Left lobe of liver (tissue), 2 donors: ENCODE measurements at places on chromosomes 3 and 15. TPM values are rescaled to one million over a fixed set of nuclear protein-coding genes. Genes with fewer than 3 reads are reported as not detected.

DNA sequence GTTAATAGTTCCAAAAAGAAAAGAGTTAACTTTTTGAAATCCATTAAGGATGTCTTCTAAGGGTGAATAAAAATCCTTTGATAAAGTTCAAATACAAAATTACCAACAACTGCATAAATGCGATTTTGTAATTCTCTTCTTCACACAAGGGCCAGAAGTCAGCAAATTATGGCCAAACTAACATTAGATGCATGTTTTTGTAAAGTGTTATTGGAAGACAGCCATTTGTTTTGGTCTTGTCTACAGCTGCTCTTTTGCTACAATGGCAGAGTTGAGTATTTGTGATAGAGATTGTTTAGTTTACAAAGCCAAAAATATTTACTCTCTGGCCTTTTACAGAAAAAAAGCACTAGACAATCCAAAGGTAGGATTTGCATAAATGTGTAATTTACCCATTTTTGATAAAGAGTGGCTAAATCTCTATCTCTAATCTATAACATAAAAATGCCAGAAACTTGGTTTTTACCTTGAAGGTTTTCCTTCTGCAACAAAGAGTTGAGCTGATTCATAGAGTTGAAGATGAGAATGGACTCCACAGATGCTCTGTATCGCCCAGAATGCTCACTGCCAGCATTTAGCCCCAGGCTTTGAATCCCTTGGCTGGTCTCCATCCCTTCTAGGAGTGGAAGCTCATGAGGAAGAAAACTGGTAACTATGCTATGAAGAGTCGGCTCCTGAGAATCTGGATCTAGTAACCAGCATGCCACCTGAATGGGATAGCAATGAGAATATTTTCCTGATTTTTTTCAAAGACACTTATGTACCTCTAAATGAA is 64.5 kb downstream of the POLQ start:
- DNase-seq = no peak

GRCh38 chr15:68363353-68363752 is 68.6 kb downstream of the ITGA11 start:
- no peak for DNase-seq

DNA sequence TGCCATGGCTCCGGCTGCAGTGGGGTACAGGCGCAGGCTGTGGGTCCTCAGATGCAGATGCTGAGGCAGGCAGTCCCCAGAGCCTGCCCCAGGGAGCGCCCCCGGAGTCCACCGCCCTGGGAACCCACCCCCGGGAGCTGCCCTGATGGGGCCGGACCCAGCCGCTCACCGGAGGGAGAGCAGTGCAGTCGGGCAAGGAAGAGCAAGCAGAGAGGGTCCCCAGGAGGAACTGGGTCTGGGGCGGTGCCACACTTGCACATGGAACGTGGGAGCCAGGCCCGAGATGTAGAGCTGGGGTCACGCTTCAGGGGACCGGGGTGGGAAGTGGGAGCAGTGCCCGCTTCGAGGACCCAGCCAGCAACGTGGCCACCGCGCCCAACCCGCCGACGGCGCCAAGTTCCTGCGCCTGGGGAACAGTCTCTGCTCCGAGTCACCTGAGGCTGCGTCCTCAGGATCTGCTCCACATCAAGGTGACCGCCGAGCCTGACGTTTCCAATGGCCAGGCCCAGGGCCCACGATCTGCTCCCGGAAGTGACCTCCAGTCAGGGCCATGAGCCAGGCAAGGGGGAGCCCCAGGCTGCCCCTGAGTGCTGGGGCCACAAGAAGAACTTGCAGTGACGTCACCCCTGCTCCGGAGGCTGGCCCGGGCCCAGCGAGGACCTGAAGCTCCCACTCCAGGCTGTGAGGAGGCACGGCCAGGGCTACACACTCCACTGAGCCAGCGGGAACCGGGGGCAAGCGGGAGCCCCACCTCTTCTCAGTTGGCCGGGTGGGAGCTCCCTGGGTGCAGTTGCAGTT is 27.0 kb upstream of the TFG start:
- DNase-seq = no peak

- DNase-seq = no peak
These were observed 202.8 kb upstream of the MRPL3 start for GRCh38 chr3:131705558-131706051.

The RAB27A gene
- 16.7 TPM for total RNA-seq
